ENCODE measurements at places on chromosomes 2 and 18. TPM values are rescaled to one million over a fixed set of nuclear protein-coding genes. Genes with fewer than 3 reads are reported as not detected.

- DNase-seq, result no peak
- H3K36me3 ChIP-seq, result no peaks in the 10 kb centered on the region
- no peaks in the 10 kb centered on the region for H3K27me3 ChIP-seq
- H3K27ac ChIP-seq, result no peak overlapping the region
- H3K4me1 ChIP-seq, result peaks cover 41% of the 10 kb centered on the region
These were observed 3.2 kb downstream of the MARS2 start for GRCh38 chr2:197708331-197708730.

Gene ANKRD30B
- not detected for total RNA-seq

Gene LRRTM4
- not detected for total RNA-seq

Gene ACMSD
- total RNA-seq, result not detected

DNA sequence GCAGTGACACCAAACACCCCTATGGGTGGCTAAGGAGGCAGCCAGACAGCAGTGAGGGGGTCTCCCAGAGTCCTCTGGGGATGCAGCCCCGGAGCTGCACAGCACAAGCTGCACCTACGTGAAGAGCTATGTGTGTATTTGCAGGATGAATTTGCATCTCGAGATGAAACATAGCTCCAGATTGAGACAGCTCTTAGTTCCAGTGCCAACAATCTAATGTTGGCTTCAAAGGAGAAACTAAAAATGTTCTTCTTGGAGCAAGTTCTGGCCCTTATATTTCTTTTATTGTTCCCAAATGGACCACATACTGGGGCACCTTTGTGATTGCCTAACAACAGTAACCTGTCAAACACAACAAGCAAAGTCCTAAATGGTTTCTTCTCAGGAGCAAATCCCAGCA lies 233.9 kb downstream of the SLC4A3 start:
- H3K36me3 ChIP-seq, result no peaks in the 10 kb centered on the region
- no peak for DNase-seq
- no peaks in the 10 kb centered on the region for H3K4me1 ChIP-seq
- no peaks in the 10 kb centered on the region for H3K27me3 ChIP-seq
- H3K4me3 ChIP-seq, result no peak overlapping the region

DNA sequence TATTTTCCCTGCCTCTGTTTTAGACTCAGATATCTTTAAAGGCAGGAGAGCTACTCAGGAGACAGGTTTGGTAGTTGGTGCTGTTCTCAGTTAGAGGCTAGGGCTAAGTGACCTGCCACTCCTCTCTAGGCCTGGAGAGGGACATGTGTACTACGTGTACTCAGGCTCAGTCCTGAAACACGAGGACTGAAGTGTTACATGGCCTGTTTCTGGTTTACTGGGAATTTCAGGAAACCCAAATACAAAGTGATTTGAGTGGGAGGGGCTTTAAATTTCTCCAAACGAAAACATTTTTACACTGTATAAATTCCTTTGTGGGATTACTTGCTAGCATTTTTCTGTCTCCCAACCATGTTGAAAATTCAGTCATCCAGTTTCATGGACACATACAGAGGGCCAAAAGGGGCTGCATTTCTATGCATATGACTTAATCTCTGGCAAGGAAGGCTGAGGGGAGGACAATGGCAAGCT lies 343.3 kb downstream of the CYP26B1 start:
- peaks cover 14% of the 10 kb centered on the region for H3K27me3 ChIP-seq
- H3K4me3 ChIP-seq, result no peak overlapping the region
- H3K36me3 ChIP-seq, result no peaks in the 10 kb centered on the region
- DNase-seq, result no peak
- no peaks in the 10 kb centered on the region for H3K4me1 ChIP-seq

Gene CNTNAP5
- not detected for total RNA-seq
